T-helper 17 cell (primary cell): ENCODE measurements at places on chromosomes 3 and 15.

- DNase-seq: no peak
Observed at GRCh38 chr15:89826671-89827655, 12.3 kb upstream of the ANPEP start.

- DNase-seq: no peak
Observed at GRCh38 chr15:85646538-85647091, 148.1 kb downstream of the KLHL25 start.

GRCh38 chr3:122074621-122075265, 19.6 kb downstream of the CD86 start:
- DNase-seq: no peak

GRCh38 chr3:184597829-184598573, 36.4 kb downstream of the EPHB3 start:
- DNase-seq: no peak

DNA sequence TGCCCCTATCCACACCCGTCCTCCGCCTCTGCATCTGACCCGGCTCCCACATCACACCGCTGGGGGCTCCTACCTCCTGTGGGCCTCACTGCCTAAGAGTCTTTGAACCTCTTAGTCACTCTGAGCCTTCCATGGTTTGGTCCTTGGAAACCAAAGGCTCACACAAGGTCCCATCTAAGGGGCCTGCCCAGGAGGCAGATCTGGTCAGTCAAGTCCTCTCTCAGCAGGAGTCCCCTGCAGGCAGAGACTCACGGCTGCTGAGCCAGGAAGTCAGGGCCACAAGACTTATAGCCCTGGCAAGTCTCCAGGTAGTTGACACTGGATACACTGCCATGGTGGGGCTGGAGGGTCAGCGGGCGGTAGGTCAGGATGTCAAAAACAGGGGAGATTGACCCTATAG, 31.2 kb upstream of the ALDH1L1 start:
- no peak for DNase-seq

DNA sequence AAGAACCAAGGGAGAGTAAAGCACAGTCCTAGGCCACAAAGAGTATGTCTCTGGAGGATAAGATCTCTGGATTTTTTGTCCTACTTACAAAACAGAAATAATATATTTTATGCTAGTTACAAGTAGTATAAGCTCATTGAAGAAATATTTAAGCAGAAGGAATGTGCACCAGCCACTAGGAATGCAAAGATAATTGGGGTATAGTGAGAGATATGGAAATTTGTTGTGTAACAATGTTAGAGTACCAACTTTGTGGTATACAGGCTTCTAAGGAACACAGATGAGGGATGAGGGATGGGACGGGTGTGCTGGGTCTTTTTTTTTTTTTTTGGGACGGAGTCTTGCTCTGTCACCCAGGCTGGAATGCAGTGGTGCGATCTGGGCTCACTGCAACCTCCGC, 26.5 kb downstream of the AKAP13 start:
- no peak for DNase-seq

DNA sequence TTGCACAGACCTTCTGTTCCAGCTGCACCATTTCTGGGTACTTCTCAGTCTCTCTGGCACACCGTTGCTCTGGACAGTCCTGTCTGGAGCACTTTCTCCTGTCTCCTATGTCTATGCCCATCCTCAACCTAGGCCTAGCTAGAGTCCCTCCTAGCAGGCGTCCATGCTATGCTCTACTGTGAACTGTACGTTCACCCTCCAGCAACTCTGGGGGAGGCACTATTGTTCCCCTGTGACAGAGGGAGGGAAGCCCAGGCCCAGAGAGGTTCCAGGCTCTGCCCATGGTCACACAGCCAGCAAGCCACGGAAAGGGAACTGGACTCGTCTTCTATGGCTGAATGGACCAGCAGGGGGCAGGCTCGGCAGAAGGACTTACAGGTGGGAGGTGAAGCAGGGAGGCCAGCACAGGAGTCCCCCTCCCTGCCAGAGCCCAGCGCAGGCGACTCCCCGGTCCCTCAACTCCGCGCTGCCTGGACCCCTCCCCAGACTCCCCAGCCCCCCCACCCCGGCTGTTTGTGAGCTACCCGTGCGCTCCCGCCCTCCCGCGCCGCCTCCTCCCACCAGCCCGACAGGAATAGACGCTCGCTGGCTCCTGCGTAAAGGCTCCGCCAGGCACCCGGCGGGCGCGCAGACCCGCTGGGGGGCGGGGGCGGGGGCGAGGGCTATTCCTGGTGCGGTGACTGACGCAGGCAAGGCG, 1.7 kb upstream of the LINGO1 start:
- DNase-seq: no peak

GRCh38 chr15:74124759-74125158, 5.6 kb upstream of the ISLR2 start:
- DNase-seq: no peak
